Activated CD4-positive, alpha-beta T cell treated with anti-CD3 and anti-CD28 coated beads, Interleukin-2, amount 10 ng/mL, durations not matched to agents 24 days and 14 days (primary cell): ENCODE measurements at places on chromosomes 11 and 22.

DNA sequence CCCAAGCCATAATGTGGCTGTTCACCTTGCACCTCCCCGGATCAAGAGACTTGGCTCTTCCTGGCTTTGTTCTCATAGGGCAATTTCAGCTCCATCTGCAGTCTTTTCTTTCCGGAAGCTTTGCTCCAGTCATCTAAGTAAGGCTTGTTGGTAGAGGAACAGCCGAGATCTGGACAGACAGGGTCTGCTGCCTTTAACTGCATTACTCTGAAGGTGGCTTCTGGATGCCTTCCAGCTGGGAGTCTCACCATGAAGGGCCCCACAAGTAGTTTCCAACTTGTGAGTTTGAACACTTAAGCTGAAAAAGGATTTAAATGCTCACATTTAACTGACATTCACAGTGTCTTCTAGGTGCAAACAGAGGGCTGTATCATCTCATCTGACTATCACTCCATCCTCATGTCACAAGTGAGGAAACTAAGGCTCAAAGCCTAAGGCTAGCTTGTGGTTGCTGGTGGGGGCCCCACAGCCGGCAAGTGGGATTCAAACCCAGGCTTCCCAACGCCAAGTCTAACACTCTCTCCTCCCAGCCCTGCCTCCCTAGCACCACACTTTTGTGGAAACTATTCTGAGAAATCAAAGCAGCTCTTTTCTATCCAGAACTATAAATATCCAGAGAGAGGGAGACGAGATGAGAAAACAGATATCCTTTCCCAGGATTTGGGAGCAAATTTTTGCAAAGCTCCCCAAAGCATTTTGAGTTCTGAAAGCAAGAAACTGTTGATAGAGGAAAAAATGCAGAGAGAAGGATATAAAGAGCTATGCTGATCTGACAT, 58.4 kb downstream of the GALNT18 start:
- DNase-seq, result no peak

DNA sequence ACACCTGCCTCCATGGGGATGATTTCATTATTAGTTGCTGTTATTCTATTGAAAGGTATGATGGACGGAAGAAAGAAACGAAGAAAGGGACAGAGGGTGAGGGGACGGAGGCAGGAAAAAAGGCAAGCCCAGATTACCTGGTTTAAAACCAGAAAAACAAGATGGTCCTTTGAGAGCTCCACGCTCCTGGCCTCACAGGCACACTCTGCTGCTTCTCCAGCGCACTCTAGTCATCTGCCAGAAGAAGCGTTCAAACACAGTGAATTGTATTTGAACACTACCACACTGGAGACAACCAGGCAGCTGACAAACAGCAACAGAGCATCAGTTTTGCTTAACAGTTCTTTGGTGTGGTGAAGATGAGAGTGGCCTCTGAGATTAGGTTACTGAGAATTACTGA, 216.9 kb downstream of the CADM1 start:
- no peak for DNase-seq

- DNase-seq, result no peak
Observed at GRCh38 chr11:72771507-72771906, 19.3 kb upstream of the ARAP1 start.

DNA sequence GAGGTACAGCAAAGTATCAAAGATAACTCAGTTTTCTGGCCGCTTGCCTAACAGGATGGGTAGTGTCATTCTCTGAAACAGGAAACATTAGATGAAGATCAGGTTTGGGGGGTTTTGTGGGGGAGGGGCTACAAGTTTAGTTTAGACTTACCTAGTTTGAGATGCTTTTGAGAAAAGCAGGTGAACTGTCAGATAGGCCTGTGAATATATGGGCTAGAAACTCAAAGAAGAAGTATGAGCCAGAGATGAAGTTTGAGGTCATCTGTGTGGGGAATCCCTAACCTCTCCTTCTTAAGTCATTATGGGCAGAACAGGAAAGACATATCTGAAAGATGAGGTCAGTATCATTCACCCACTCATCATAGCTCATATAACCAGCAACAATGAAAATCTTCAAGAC, 11.9 kb downstream of the HOATZ start:
- DNase-seq, result no peak

GRCh38 chr11:106724293-106724892, 293.9 kb downstream of the GUCY1A2 start:
- DNase-seq, result no peak

DNA sequence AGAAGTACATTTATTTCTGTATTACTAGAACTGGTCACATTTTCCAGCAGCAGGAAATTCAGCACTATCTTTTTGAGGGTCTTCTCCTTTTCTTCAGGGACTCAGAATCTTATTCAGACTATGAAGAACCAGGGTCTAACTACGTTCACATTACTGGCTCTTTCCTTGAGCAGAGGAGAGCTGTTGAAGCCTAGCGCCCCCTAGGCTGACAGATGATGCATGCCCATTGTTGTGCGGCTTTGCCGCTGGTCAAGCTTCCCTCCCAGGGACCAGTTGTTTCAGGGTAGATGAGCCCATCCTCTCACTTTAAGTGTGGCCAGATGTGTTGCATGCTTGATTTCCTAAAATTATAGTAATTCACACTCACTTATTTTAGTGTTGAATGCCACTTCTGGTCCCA, 168.2 kb upstream of the PDGFD start:
- no peak for DNase-seq

DNA sequence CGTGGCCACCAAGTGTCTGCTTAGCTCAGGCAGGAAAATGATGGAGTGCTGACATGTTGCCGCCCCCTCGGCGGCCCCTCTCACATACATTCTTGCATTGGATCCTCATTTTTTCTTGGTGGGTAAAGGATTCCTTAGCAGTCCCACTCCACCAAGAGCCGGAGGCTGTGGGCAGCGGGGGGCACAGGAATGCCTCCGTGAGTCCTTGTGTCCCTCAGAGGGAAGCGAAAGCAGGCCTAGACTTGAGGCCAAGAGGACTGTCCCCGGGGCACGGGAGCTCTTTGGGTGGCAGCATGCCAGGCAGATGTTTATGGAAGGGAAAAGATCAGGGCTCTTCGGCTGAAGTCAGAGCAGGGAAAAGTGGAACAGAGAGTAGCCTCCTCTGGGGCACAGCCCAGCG, 21.6 kb downstream of the LRFN4 start:
- DNase-seq, result no peak

- peak; percentile 83 for DNase-seq
Observed at GRCh38 chr22:43884600-43885318, 7.1 kb downstream of the PNPLA5 start.

DNA sequence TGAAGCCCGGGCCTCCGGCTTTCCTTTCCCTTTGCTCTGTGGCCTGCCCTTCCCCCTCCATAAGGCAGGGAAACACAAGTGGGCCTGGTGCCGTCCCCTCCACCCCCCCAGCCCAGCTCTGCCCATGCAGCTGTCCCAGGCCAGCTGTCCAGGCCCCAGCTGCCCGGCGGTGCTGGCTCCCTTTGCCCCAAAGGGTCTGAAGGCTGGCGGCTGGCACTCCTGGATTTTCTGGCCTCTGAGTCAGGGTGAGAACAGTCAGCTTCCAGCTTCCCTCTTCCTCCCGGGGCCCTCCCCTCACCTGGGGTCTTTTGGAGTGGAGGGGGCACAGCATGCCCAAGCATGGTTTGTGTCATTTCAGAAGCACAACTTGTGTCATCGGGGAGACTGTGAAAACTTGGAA, 27.8 kb downstream of the CD82 start:
- no peak for DNase-seq

DNA sequence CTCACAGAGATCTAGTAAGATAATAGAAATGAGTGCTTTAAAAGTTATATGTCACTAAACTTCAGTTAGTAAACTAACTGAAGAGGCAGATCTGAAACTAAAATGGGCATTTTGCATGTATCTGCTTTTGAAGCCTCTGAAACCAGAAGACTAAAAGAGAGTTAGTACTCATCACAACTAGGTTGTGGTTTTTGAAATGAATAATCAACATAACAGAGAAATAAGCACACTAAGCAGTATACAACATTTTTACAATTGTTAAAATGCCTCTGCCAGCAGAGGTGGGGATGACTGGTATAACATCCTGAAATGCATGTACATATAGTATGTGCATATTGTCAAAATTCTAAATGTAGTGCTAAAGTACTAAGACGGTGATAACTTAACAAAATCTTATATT, 564.5 kb downstream of the DLG2 start:
- no peak for DNase-seq

- no peak for DNase-seq
Observed at GRCh38 chr22:42282252-42282942, 11.9 kb upstream of the TCF20 start.

- no peak for DNase-seq
Observed at GRCh38 chr11:64919627-64920026, 2.6 kb upstream of the ATG2A start.

GRCh38 chr11:95586661-95587060, 202.9 kb downstream of the FAM76B start:
- no peak for DNase-seq

GRCh38 chr11:78573681-78574080, 983 bp downstream of the NARS2 start:
- DNase-seq, result no peak

- DNase-seq, result no peak
Observed at GRCh38 chr11:117704395-117705100, 92.5 kb downstream of the DSCAML1 start.

GRCh38 chr11:44788536-44789261, 61.9 kb downstream of the TSPAN18 start:
- no peak for DNase-seq

DNA sequence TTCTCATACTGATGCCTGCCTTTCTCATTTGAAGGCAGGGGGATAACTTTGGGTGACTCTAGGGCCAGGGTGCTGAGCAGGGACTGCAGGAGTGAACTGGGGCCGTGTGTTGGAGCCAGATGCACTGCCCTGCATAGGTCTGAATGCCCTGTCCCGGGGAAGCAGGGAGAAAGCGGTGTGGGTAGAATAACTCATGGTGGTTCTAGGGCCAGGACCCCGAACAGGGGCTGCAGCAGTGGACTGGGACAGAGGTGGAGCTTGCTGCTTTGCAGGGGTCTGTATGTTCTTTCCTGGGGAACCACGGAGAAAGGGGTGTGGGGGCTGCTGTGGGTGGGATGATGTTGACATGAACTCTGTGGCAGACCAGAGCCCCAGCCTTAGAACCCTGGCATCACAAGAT, 52.9 kb downstream of the GAB4 start:
- DNase-seq, result no peak

GRCh38 chr22:48493733-48494132, 1333.9 kb downstream of the BRD1 start:
- DNase-seq, result no peak

DNA sequence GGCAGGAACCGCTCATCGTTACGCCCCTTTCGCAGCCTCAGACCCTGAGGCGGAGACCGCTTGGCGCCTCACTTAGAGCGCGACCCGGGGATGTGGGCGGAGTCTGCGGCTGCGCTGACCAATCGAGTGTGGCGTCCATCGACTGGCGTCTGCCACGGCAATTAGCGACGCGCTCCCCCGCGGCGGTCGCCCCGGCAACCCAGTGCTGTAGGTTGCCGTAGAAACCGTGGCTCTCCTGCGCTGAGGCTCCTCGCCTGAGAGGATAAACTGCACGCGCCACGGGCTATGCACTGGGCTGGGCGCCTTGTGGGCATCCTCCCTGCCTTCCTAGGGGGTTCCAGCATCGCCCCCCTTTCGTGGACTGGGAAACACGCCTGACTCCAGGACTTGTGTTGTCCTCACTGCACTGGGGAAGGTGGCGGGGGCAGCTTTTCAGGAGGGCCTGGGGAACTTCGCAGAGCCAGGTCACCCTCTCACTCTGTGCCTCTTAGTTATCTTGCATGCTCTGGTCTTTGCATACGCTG, 701 bp upstream of the P2RX6 start:
- peak; percentile 95 for DNase-seq

GRCh38 chr11:10490398-10491241, 35.6 kb downstream of the AMPD3 start:
- no peak for DNase-seq

- DNase-seq, result no peak
Observed at GRCh38 chr11:45328726-45329125, 42.6 kb upstream of the SYT13 start.

GRCh38 chr22:49515475-49515874, 312.2 kb downstream of the BRD1 start:
- DNase-seq, result no peak

DNA sequence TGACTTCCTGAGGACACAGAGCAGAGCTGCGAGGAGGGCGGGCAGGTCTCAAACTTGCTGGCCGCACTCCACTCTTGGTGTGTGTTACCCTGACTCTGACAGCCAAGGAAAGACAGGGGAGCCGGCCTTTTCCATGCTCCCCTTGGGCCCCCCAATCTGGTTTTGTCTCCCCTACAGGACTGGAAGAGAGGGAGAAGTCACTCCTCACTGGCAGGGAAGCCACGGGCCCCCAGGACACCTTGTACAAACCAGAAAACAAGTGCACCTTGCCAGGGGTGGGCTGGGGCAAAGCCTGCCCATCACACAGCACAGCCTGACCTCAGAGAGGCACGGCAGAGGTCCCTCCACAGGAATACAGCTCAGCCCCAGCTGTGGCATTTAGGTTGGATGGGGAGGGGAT, 20.2 kb downstream of the CBX7 start:
- no peak for DNase-seq

GRCh38 chr11:69320756-69321741, 27.1 kb downstream of the MYEOV start:
- DNase-seq, result no peak

DNA sequence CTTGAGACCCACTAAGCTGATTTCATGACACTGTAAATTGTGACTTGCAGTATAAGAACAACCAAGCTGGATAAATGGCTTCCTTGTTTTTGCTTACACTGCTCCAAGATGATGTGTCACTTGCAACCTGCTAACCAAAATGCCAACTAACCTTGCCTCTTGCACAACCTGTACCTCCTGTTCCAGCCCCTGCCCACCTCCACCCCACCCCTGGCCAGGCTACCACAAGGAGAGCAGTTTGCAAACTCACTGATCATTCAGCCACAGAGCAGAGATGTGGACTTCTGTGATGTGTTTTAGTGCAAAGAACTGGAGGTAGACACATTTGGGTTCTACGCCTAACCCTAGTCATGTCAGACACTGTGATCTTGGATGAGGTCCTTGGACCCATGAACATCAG, 4.3 kb upstream of the APOL6 start:
- no peak for DNase-seq

- no peak for DNase-seq
Observed at GRCh38 chr22:16956290-16956689, 51.7 kb downstream of the GAB4 start.

DNA sequence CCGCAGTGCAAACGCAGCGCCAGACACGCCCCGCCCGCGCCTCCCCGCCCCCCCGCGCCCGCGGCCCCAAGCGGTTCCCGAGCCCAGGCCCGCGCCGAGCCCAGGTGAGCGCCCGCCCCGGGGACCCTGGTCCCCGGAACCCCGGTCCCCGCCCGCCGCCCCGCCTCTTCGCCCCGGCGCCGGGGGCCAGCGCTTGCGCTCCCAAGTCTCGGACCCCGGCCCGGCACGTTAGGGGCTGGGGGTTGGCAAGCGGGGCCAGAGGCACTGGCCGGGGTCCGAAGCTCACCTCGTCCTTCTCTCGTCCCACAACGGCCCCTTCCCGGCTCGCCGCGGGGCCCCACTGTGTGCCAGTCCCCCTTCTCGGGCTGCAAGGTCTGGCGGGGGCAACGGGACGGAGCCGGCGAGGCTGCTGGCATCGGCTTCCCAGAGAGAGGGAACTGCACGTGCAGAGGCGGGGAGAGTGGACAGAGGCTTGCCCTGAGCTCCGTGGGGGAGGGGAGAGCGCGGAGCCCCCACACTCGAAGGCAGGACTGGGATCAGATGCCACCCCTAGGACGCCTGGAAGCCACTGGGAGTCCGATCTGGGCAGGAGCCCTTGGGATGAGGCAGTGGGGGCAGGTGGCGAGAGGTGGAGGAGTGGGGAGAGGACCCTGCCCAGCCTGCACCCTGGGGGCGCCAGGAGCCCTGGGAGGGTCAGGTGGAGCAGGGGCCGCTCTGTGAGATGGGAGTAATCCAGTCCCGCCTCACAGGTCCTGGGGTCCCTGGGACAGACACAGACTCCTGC, 1.8 kb upstream of the AIFM3 start:
- no peak for DNase-seq
